ENCODE measurements at places on chromosomes 1 and 21.

DNA sequence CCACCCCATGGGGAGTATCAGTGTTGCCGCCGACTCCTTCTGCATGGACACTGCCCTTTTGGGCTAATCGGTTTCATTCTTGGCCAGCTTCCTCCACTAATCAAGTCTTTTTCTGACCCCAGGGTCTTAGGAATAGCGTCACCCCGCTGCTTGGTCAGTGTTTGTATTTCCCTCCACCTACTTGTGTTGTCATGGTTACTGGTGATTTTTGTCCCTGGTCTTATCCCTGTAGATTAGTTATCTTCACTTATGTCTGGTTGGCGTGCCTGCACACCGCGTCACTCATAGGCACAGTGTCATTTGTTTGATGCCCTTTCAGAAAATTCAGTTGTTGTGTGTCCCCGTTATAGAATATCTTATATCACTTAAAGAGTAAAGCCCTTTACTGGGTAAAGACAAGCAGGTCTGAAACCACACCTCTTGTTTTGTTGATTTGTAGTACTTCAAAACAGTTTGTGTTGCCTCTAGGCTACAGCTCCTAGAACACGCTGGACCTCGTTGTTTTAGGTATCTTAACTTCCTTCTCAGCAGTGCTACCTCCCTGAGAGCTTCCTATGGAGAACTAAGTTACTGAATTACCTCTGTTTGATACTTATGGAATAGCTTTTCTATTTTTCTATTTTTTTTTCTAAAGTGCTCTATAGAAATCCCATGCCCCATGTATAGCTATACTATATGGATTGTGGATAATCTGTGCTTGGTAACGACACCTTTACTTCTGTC is 868 bp downstream of the PPP1R12B start:
- DNase-seq, result peak; percentile 78

GRCh38 chr1:174623324-174624035 is 175.7 kb downstream of the GPR52 start:
- no peak for DNase-seq

DNA sequence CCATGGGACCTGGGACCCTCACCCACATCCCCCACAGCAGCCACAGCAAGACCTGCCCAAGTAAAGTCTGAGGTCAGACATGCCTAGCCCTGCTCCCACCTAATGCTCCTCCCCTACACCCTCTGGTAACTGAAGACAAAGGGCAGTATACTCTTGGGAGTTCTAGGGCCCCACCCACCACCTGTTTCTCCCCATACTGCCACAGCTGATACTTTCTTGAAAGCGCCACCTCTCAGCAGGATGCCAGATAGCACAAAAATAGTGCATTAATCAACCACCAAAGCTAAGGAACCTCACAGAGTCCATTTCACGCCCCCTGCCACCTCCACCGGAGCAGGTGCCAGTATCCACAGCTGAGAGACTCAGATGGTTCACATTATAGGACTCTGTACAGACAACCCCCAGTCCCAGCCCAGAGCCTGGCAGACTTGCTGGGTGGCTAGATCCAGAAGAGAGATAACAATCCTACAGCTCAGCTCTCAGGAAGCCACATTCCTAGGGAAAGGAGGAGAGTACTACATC is 238.1 kb downstream of the LRRC40 start:
- peak; percentile 38 for DNase-seq

GRCh38 chr1:176033474-176033873 is 173.6 kb downstream of the COP1 start:
- peak; percentile 40 for DNase-seq

DNA sequence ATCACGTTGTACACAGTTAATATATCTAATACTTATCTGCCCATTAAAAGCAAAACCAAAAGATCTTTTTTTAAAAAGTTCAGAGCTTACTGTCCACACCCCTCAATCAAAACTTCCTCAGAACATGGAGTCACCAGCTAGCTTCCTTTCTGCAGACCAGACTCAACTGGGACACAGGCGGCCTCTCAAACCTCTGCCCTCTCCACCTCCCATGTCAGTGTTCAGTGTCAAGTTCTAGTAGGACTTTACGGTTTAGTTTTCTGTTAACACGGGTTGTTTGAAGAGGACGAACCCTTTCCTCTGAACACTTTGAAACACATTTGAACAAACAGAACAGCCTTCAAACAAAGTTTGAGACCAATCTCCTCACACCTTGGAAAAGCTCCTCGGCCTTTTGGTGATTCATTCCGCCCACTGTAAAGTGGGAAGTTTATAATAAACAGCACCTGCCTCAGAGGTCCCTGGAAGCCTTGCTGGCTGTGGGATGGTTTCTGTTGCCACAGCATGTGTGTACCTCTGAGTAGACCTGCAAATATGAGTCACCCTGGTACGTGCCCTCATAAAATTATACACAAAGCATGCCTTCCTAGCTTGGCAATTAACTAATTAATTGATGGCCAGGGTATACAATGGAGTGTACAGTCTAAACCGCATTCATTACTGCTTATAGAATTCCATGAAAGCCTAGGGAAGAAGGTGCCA is 48.4 kb upstream of the SIPA1L2 start:
- no peak for DNase-seq

DNA sequence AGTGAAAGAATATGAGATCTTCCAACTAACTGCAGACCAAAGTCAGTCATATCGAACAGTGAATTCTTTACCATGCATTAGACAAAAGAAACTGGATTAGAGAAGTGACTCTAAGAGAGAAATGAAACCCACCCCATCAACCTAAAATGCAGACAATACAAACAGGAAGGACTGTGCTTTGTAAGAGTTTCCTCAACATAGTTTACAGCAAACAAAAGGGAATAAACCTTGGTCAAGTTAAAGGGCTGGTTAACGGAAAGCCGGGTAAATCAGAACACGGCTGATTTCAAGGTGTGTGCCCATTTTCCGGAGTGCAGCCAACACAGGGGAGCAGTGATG is 39.2 kb downstream of the SIPA1L2 start:
- DNase-seq, result no peak

DNA sequence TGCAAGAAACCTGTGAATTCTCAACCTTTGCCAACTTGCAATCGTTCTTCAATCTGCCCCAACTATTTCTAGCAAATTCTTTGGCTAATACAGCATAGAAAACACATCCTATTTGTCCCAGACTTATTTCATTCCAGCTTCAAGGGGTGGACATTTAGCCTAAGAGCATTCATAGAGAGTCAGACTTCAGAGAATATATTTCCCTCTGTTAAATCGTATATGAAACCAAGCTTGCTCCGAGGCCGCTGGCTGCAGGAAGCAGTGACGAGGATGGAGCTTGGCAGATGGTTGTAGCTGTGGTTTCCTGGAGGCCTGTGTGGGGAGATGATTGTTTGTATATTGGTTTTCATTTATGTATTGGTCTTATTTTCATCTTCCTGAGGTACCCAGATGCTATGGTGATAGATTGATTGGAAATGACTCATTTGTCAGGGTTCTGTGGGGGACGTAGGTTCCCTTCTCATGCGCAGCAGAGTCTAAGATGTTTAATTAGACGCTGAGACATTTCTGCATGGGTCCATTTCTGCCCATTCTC is 26.1 kb downstream of the MAN1C1 start:
- DNase-seq, result peak; percentile 70

DNA sequence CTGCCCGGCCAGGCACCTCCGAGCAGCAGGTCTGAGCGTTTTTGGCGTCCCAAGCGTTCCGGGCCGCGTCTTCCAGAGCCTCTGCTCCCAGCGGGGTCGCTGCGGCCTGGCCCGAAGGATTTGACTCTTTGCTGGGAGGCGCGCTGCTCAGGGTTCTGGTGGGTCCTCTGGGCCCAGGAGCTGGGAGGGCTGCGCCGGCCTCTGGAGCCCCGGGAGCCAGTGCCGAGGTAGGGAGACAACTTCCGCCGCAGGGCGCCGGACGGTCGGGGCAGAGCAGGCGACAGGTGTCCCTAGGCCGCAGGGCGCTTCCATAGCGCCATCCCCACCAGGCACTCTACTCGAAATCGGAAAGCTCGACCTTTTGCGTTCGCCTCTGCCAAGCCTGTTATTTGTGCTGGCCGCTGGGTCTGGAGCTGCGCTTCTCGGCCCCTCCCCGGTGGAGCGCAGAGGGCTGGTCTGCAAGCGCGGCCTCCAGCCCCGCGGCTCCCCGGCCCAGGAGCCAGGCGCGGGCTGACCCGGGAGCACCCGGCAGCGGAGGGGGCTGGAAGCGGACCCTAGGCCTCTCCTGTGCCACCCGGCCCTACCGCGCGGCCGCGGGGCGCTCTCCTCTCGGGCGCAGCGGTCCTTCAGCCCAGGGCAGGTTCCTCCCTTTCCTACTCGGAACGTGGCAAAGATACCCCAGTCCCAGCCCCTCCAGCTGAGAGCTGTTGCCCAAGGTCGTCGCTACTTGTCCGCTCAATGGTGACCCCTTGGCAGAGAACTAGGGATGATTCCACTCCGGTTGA is 2.2 kb downstream of the SIM2 start:
- no peak for DNase-seq

DNA sequence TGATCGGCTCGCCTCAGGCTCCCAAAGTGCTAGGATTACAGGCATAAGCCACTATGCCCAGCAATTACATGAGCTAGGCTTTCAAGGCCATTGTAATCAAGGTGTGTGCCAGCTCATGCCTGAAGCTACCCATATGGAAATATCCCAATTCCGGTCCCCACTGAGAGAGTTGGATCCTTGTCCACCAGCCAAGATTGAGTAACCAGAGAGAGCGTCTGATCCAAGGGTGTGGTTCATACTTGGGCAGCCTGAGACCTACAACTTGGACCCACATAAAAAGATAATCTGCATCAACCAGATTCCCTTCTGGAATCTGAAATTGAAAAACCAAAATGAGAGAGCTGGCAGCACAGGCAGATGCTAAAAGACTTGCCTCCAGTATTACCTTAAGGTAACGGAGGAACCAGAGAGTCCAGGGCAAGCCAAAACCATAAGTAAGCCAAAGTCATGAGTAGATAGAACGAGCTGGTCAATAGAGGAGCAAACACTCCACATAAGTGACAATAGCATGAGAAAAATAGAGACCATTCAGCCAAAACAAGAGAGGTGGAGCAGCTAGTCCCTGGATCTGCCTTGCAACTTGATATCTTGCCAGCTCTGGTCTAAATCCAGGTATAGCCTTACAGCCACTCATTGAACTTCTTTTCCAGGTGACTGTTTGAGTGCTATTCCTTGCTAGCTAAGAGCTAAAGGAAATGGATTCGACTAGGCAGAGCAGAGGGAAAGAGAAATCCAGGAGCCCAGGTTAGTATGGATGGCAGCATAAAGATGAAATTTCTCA is 63.8 kb upstream of the ATP1A1 start:
- no peak for DNase-seq

- peak; percentile 26 for DNase-seq
Measured at GRCh38 chr1:84836145-84836544, 56.9 kb downstream of the LPAR3 start.

DNA sequence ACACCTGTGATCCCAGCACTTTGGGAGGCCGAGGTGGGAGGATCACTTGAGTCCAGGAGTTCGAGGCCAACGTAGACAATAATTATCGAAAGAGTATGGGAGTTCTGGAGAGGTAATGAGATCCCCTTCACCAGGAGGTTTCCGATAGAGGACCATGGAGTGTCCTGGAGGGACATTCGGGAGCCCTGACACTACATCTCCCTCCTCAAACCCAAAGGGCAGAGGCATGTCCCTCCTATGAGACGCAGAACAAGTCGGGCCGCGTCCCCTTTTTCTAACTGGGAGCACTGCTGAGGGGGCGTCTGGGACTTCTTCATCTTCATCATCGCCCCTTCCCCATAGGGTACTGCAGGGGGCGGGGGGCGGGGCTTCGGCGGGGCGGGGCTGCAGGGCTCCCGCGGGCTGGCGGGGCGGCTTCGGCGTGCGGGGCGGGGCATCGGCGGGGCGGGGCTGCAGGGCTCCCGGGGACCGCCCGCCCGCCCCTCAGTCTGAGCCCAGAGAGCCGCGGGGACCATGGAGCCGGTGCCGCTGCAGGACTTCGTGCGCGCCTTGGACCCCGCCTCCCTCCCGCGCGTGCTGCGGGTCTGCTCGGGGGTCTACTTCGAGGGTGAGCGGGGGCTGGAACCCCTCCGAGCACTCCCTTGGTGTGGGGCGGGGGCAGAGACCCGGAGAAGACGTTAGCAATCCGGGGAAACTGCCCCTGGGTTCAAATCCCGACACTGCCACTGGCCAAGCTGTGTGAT is at the start of gene THEMIS2:
Gene THEMIS2, plus strand, starts transcription at position 486 of the 743 bp plus-strand sequence. Its CDS starts 28 bp downstream, at position 514.
- peak; percentile 81 for DNase-seq

DNA sequence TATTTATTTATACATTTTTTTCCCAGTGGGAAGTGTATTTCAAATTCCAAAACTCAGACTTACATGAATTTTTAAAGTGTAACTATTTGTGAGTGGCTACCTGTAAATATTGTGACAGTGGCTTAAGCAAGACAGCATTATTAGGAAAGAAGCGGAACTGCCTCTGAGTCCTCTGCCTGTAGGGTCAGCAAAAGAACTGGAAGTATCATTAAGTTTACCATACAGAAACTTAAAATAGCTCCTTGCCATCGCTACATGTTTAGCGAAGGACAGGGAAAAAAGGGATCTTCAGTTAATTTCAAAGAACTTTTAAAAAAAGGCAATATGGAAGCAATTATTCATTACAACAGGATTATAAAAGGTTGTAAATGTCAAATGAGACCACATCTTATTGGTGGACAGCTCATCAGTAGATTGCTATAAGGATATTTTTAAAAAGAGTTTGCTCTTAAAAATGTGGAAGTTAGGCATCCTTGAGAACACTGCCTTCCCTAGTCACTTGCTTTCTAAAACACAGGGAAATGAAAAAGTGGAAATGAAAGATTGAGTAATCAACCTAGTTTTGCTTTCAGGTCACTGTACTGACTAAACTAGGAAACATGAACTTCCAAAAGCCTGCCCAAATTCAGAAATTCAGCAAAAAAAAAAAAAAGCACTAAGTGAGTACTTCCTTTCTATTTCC is 39.2 kb downstream of the NSL1 start:
- DNase-seq, result peak; percentile 69

DNA sequence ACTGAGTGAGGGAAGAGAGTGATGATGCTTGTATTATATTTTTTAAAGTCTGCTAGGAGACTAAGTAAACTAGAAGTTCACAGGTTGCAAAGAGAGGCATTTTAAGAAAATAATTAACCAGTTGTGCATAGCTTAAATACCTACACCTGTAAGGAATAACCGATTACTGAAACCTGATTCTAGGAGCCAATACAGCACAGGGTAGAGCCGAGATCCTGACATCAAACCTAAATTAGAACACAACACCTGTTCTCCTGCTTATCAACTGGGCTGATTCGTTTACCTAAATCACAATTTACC is 54.8 kb downstream of the EPRS1 start:
- DNase-seq, result no peak

GRCh38 chr1:5933050-5933449 is 59.2 kb downstream of the NPHP4 start:
- no peak for DNase-seq

DNA sequence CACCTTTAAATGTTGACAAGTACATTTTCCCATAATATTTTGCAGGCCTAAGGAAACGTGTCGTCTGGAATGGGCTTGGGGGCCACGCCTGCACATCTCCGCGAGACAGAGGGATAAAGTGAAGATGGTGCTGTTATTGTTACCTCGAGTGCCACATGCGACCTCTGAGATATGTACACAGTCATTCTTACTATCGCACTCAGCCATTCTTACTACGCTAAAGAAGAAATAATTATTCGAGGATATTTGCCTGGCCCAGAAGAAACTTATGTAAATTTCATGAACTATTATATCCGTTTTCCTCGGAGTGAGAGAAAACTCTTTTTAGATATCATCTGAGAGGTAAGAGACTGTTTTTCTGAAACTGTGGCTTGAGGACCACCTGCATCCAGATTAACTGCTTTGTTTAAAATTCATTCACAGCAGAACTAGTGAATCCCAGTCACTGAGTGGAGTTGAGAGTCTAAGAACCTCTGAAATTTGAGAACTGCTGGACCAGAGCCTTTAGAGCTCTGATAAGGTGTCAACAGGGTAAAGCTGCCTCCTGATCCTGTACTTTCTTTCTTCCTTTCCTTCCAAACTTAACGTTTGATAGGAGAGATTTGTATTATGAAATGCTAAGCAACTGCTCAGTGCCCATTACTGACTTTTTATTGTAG is 811 bp downstream of the EXO1 start:
- DNase-seq, result no peak
